Activated T-cell treated with anti-CD3 and anti-CD28 coated beads, Interleukin-2, amount 50 U/mL, for 72 hours (primary cell): ENCODE measurements at places on chromosomes 1 and 21.

GRCh38 chr21:36602735-36603134 lies 96.2 kb upstream of the SIM2 start:
- no peak for DNase-seq
- no peaks in the 10 kb centered on the region for H3K36me3 ChIP-seq
- no peaks in the 10 kb centered on the region for H3K27me3 ChIP-seq

DNA sequence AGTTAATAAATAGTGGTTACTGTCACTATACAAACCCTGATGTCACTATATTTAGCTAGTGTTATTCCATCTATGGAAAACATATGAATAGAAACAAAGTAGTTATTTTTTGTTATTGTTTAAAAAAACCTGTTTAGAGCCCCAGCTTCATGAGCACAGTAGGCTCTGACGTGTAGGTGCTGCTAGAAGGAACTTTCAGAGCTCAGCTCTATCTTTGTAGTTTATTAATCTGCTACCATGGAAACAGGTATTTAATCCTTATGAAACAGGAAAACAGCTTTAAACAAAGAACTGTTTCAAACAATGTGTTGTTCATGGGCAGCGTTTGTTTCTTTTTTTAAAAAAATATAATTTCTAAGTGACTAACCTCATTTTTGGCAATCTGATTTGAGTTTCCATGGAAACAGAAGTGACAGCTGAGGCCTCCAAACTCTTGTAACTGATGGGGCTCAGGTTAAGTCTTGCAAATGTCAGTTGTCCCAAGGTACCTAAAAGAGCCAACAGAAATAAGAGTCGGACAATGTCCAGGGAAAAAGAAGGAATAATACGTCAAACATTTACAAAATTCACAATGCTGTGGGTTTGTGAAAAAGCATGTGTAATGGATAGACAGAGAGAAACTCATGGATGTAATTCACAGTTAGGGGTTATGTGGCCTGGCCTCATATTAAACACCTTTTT lies 162.0 kb upstream of the C21orf91 start:
- H3K4me3 ChIP-seq: no peak overlapping the region
- H3K36me3 ChIP-seq: no peaks in the 10 kb centered on the region
- no peaks in the 10 kb centered on the region for H3K27me3 ChIP-seq
- no peak overlapping the region for H3K27ac ChIP-seq
- no peaks in the 10 kb centered on the region for H3K4me1 ChIP-seq

DNA sequence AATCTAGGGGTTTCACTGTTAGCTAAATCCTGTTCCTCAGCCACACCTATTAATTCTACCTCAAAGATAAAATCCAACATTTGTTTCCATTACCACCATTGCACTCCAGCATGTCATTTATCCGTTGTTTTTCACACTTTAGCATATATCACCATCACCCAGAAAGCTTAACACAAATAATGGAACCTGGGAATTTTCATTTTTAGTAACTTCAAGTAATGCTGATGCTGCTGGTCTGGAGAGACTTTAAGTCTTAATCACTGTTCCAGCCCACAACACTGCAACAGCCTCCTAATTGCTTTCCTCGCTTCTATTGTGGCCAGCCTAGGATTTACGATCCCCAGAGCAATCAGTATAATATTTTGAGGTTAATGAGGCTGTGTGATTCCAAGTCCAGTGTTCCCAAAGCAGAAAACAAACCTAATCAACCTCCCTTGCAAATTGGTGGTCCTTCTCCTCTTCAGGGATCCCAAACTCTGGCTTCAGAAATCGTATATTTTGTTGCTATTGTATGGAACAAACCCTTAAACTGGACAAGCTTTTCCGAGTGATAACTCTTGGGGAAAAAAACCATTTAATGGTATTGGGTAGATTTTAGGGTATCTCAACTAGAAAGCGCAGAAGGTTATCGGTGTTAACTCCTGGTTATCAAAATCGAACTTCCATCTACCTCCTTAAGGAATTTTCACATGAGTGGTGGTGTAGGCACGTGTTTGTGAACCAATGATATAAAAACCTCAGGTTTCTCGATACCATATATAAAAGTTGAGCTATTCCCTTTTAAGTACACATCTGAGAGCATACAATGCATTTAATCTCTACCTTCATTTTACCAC lies 50.0 kb upstream of the BOLA1 start:
- no peak for DNase-seq
- H3K36me3 ChIP-seq: peaks cover 5% of the 10 kb centered on the region
- peaks cover 56% of the 10 kb centered on the region for H3K4me1 ChIP-seq

- H3K36me3 ChIP-seq: peaks cover 8% of the 10 kb centered on the region
- DNase-seq: peak; percentile 58
- peak overlapping the region; percentile 99 for H3K27ac ChIP-seq
- peaks cover 63% of the 10 kb centered on the region for H3K4me1 ChIP-seq
- no peaks in the 10 kb centered on the region for H3K27me3 ChIP-seq
These were observed 3.3 kb downstream of the CNST start for GRCh38 chr1:246569248-246570238.

DNA sequence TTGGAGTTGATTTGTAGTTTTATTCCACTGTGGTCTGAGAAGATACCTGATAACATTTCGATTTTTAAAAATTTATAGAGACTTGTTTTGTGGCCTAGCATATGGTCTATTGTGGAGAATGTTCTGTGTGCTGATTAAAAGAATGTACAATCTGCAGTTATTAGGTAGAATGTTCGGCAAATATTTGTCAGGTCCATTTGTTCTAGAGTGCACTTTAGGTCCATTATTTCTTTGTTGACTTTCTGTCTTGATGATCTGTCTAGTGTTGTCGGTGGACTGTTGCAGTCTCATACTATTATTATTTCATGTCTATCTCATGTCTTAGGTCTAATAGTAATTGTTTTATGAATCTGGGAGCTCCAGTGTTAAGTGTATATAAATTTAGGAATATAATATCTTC lies 116.8 kb downstream of the NME7 start:
- H3K4me1 ChIP-seq: no peaks in the 10 kb centered on the region
- no peak overlapping the region for H3K4me3 ChIP-seq
- no peak overlapping the region for H3K27ac ChIP-seq

DNA sequence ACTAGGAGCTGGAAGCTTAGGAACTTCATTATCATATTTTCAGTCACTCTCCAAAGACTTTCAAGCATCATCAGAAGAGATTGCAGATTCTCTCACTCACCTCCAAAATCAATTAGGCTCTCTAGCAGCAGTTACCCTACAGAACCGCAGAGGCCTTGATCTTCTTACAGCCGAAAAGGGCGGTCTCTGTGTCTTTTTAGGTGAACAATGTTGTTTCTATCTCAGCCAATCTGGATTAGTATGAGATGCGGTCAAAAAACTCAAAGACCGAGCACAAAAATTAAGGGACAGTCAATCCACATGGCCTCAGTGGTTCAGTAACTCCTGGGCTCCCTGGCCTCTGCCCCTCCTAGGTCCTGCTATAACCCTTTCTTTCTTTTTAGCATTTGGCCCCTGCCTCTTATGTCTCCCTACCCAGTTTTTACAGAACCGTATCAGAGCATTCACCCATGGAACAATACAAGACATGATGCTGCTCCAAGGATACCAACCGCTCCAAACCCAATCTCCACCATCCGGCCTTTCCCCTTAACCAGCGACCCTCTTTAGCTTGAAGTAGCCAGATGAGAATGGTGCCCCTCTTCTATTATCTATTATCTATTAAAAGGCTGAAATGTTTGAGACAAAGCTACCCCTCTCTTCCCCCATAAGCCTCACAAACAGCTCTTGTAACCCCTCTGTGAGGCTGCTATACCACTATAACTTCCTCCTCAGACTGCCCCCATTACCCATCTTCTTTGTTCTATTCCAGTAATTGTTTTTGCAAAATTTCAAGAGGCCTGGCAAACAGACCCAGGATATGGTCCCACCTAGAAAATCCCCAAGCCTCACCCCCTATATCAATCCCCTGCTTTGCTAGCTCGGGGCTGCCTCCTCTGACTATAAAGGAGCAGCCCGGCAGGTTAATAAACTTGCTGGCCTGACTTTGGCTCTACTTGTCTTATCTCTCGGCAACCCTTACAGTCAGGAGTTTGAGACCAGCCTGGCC lies 18.7 kb upstream of the CA6 start:
- DNase-seq: peak; percentile 17
- H3K27ac ChIP-seq: no peak overlapping the region
- H3K4me3 ChIP-seq: no peak overlapping the region
- peaks cover 2% of the 10 kb centered on the region for H3K36me3 ChIP-seq
- H3K27me3 ChIP-seq: no peaks in the 10 kb centered on the region
- H3K4me1 ChIP-seq: peaks cover 12% of the 10 kb centered on the region

GRCh38 chr1:119729044-119729443 lies 17.3 kb downstream of the PHGDH start:
- DNase-seq: no peak
- no peaks in the 10 kb centered on the region for H3K27me3 ChIP-seq
- no peak overlapping the region for H3K27ac ChIP-seq
- H3K4me1 ChIP-seq: no peaks in the 10 kb centered on the region

DNA sequence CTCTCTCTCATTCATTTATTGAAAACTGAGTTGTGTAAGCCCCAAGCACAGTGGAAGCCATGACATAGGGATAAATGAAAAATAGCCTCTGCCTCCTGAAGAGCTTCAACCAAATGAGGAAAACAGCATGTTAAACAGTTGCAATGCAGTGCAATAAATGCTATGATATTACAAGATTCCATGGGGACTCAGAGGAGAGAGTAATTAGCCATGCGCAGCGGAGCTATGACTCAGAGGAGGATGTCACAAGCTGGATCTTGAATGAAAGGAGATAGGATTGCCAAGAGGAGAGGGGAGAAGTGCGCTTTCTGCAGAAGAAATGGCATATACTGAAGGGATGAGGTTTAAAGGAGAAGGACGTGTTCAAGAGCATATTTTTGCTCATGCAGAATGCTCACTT lies 231.3 kb upstream of the PLXNA2 start:
- H3K4me3 ChIP-seq: no peak overlapping the region
- peaks cover 10% of the 10 kb centered on the region for H3K27me3 ChIP-seq
- H3K27ac ChIP-seq: no peak overlapping the region
- no peaks in the 10 kb centered on the region for H3K36me3 ChIP-seq
- H3K4me1 ChIP-seq: no peaks in the 10 kb centered on the region
- no peak for DNase-seq

DNA sequence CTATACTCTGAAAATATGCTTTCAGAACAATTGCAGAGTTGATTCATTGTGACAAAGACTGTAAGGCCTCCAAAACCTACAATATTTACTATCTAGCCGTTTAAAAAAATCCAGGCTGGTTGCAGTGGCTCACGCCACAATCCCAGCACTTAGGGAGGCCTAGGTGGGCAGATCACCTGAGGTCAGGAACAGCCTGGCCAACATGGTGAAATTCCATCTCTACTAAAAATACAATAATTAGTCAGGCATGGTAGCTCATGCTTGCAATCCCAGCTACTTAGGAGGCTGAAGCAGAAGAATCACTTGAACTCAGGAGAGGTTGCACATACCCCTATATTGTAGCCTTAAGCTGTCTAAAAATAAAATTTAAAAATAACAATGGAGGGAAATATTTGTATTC lies 5.3 kb upstream of the TFF2 start:
- peaks cover 4% of the 10 kb centered on the region for H3K4me1 ChIP-seq
- no peak overlapping the region for H3K4me3 ChIP-seq
- no peaks in the 10 kb centered on the region for H3K27me3 ChIP-seq
- no peak for DNase-seq
- H3K36me3 ChIP-seq: peaks cover 7% of the 10 kb centered on the region

GRCh38 chr1:239550178-239550577 lies 163.8 kb downstream of the CHRM3 start:
- DNase-seq: no peak
- H3K4me1 ChIP-seq: peaks cover 20% of the 10 kb centered on the region
- no peak overlapping the region for H3K27ac ChIP-seq

- DNase-seq: no peak
- no peak overlapping the region for H3K4me3 ChIP-seq
- no peaks in the 10 kb centered on the region for H3K27me3 ChIP-seq
- no peaks in the 10 kb centered on the region for H3K36me3 ChIP-seq
- no peaks in the 10 kb centered on the region for H3K4me1 ChIP-seq
These were observed 52.3 kb upstream of the SIM2 start for GRCh38 chr21:36646645-36647044.

DNA sequence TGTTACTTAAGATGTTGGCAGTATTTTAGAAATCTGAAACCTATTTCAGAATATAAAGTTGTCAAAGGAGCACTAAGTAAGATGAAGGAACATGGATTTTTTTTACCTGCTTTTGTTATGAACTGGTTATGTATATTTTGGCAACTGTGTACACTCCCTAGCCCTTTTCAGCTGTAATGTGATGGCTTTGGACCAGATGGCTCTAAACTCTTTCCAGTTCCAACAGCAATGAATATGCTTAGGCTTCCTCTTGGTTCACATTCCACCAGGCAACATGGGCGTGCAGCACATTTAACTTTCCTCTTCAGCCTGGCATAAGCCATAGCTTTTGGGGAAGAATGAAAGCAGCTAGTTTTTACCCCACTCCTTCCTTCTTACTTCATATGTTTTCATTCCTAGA lies 95.6 kb upstream of the ADAMTS5 start:
- H3K4me3 ChIP-seq: no peak overlapping the region
- H3K27ac ChIP-seq: no peak overlapping the region
- H3K4me1 ChIP-seq: no peaks in the 10 kb centered on the region
- H3K27me3 ChIP-seq: no peaks in the 10 kb centered on the region
- no peaks in the 10 kb centered on the region for H3K36me3 ChIP-seq

DNA sequence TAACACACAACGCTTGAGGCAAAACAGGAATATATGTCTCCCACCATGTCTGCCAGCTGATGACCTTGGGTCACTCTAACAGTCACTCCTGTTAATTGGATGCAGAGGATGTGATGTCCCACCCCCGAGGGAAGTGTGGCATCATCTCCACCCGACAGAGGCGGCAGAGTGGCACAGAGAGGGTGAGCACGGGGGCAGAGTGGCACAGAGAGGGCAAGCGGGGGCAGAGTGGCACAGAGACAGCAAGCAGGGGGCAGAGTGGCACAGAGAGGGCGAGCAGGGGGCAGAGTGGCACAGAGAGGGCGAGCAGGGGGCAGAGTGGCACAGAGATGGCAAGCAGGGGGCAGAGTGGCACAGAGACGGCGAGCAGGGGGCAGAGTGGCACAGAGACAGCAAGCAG lies 44.3 kb downstream of the DISP3 start:
- no peak overlapping the region for H3K4me3 ChIP-seq
- no peak for DNase-seq
- H3K27me3 ChIP-seq: no peaks in the 10 kb centered on the region
- no peaks in the 10 kb centered on the region for H3K36me3 ChIP-seq
- no peaks in the 10 kb centered on the region for H3K4me1 ChIP-seq

DNA sequence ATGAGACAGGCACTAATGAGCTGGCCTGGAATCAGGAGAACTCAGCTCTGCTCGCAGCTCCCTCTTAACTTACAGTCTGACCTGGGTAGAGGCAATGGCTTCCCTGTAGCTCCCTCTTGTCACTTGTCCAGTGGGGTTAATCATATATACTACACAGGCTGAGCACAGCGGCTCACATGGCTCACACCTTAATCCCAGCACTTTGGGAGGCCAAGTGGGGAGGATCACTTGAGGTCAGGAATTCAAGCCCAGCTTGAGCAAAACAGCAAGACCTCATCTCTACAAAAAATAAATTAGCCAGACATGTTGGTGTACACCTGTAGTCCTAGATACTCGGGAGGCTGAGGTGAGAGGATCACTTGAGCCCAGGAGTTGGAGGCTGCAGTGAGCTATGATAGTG lies 4.2 kb downstream of the S100A6 start:
- peak overlapping the region; percentile 88 for H3K27ac ChIP-seq
- no peak for DNase-seq
- peak overlapping the region; percentile 95 for H3K4me3 ChIP-seq
- peaks cover 63% of the 10 kb centered on the region for H3K4me1 ChIP-seq
- H3K27me3 ChIP-seq: no peaks in the 10 kb centered on the region
